ENCODE measurements at places on chromosomes 4 and X.
A peak's percentile ranks its signal among the peaks of the same experiment; 100 is the strongest.

DNA sequence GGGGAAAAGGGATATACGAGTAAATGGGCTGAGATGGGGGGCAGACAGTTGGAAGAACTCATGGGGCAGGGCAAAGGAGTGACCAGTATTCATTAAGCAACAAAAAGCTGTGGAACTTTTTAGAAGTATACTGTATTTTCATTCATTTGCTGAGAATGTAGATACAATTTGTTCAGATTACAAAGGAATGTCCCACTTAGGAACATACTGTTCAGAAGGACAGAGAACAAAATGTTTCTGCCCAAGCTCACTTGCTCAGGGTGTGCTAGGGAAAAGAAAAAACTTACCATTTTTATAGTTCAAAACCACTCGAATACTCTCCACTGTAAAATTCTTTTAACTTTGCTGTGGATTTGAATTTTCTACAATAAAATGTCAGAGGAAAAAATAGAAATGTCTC lies 135.2 kb upstream of the AFF2 start:
- no peak for DNase-seq

DNA sequence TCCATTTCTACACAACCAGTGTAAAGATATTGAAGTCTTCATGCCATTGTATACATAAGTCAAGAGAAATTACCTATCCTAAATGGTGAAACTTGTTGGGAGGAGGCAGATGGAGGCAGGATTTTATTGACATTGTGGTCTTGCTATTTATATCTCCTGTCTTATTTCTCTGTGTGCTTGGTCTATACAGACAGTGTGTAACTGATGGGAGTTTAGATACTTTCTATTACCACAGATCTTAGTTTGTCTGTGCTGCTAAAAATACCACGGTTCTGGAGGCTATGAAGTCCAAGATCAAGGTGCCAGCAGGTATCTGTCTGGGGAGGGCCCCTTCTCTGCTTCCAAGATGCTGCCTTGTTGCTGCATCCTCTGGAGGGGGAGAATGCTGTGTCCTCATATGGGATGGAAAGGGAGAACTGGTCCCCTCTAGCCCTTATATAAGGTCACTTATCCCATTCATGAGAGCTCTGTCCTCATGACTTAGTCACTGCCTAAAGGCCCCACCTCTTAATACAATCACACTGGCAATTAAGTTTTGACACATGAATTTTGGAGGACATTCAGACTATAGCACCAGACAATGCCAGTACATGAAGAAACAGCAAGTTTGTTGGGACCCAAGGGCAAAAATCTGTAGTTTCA lies 62.4 kb downstream of the SYNPO2 start:
- no peak for DNase-seq

- peak; percentile 1 for DNase-seq
Observed at GRCh38 chrX:139596068-139596467, 65.5 kb downstream of the F9 start.

DNA sequence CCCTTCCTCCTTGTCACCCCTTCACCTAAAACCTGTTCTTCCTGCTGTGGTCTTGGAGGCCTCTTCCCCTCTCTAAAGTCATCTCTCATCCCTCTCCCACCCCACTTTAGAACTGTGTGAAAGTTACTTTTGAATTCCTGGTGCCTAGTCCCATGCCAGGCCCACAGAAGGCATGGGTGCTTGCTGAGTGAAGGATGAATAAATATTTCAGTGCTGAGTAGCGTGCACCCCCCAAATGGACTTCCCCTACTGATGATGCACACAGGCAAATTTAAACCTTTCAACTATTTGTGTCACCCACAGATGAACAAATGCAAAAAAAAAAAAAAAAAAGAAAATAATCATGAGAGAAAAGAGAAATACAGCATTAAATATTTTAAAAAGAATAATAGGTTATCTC lies 19.8 kb downstream of the PSMD10 start:
- DNase-seq: no peak

- DNase-seq: no peak
Observed at GRCh38 chr4:74618659-74619058, 173.7 kb downstream of the AREG start.

DNA sequence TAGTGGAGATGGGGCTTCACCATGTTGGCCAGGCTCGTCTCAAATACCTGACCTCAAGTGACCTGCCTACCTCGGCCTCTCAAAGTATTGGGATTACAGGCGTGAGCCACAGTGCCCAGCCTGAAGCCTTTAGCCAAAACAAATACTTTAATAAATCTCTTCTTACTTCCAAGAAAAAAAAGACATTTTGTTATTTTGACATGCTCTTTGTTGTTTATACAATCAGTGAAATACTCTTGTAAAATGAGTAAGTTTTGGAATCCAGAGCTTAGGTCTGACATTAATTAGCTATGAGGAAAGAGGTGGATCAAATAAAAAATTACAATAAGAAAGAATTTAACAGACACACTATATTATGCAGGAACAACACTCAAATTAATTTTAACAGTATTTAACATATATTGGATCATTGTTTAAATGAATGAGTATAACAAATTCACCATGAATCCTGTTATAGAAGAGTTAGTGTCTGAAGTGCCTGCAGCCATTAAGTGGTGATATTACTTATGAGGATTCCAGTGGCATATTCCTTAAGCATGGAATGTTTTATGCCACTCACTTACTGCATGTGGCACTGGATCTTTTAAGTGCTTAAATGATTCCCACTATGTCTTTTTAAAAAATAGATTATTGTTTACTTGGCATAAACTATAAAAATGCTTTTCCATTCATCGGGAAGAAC lies 260.1 kb upstream of the GIMD1 start:
- DNase-seq: no peak

- DNase-seq: no peak
Observed at GRCh38 chr4:121742794-121743193, 22.2 kb downstream of the SMIM43 start.

DNA sequence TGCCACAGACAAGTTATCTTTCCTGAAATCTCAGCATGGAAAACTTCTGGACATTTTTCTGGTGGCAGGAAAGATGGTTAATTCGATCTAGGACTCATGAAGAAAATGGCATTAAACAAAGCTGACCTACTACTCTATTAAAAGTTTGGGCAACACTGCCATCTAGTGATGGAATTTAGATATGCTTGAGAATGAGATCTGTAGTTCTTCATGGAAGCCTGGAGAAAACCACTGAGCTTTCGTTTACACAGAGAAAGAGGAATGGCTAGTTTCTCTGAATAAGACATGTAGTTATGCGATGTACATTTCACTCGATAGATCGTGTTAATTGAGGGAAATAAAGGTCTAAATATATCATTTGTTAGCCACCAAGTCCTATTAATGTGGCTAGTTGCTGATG lies 51.7 kb upstream of the CHRDL1 start:
- peak; percentile 81 for DNase-seq

DNA sequence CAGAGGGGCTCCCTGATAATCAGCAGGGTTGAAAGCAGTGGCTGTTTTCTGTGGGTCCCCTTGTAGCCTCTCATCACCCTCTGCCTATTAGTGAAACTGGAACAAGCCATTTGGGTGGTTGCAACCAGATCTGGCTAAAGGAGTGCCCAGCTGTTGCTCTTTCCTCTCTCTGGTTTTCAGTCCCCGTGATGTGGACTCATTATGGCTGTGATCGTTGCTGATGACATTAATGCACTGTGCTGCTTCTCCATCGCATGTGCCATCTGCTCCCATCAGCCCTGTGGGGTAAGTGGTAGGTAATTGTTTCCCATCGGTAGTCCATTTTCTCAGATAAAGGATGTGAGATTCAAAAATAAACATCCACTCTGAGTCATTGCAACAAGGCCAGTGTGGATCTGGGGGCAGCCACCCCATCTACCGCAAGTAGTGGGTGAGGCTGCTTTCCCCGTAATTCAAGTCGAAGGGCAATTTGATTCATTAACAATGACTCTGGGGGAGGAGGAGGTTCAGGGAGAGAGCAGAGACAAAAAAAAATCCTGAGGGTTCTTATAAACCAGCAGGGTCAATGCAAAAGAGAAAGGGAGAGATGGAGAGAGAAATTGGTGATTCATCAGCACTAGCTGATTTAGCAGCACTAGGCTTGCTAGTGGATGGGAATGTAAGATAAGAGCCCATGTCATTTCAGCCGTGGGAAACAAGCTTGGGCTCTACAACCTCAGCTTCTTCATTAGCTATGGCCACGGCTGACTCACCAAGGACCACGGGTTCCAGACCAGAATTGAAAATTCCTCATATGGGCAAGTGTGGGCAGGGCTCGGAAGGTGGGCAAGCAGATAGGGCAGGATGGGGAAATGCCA lies 357.8 kb downstream of the MID1IP1 start:
- DNase-seq: peak; percentile 79

- no peak for DNase-seq
Observed at GRCh38 chr4:189046642-189047041, 894.0 kb upstream of the FRG1 start.

- DNase-seq: peak; percentile 71
Observed at GRCh38 chrX:20265221-20265725, 1.4 kb downstream of the RPS6KA3 start.

DNA sequence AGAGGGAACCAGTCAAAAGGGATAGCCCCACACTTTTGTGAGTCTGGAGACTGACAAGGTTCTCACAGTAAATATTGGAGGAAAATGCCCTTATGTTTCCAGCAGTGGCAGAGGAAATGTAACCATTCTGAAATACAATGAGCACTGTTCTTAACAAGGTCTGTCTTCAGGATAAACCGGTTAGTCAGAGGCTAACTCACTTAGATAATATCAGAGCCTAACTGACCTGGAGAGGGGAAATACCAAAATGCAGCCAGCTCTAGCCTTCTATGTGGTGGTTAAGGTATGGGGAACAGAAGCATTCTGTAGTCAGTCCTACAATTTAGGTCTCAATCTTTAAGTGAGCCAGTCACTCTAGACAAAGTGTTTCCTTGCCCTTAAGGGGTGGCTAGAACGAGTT lies 70.8 kb downstream of the TBCK start:
- no peak for DNase-seq

- DNase-seq: peak; percentile 5
Observed at GRCh38 chr4:75054078-75054477, 121.2 kb downstream of the PARM1 start.
